ENCODE measurements at places on chromosomes 11 and 22. TPM values are rescaled to one million over a fixed set of nuclear protein-coding genes. Genes with fewer than 3 reads are reported as not detected.

Gene ADAMTS15
- polyA plus RNA-seq, result 55.6 TPM

Gene CALCB
- polyA plus RNA-seq, result 2.8 TPM

Gene MMP8
- not detected for polyA plus RNA-seq

Gene DEUP1
- 1.5 TPM for polyA plus RNA-seq

Gene ETS1
- polyA plus RNA-seq, result 75.5 TPM

Gene SNRPD3
- polyA plus RNA-seq, result 176 TPM

Gene OR5B21
- polyA plus RNA-seq, result not detected

DNA sequence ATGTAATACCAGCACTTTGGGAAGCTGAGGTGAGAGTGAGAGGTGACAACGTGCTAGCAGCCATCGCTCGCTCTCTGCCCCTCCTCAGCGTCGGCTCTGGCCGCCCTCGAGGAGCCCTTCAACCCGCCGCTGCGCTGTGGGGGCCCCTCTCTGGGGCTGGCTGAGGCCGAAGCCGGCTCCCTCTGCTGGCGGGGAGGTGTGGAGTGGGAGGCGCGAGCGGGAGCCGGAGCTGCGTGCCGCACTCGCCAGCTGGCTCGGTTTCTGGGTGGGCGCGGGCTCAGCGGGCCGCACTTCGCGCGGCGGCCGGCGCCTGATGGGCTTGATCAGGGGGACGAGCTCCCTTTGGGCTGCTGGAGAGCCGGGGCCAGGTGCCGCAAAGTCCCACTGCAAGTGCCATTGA lies 98.9 kb upstream of the UBASH3B start:
- no peak for DNase-seq

DNA sequence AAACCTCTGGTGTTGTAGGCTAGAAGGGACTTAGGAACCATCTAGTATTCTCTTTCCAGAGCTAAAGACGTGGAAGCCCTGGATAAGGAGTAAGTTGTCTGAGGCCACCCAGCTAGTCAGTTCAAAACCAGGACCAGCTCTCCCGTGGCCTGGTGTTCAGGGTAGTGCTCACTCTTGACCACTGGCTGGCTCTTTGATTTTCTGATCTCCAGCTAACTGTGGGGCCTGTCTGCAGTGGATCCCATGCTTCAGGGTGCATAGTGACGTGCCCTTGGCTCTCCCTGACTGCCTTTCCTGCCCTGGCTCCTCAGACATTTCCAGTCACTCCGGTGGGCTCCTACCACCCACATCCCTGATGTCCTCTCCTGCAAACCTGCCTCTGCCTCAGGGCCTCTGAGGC lies 1.3 kb downstream of the CLMP start:
- no peak for DNase-seq

- DNase-seq, result no peak
Observed at GRCh38 chr11:78138291-78138690, 1.1 kb downstream of the ALG8 start.

GRCh38 chr22:35099883-35100282 lies 33.9 kb downstream of the ISX start:
- no peak for DNase-seq

- DNase-seq, result no peak
Observed at GRCh38 chr11:6006846-6007245, at the start of gene OR56A4. OR56A4 (minus strand) TSS chr11:6006946; CDS start chr11:6002992, 3,954 bp downstream.

- DNase-seq, result no peak
Observed at GRCh38 chr11:18106688-18107087, 806 bp upstream of the SAAL1 start.

DNA sequence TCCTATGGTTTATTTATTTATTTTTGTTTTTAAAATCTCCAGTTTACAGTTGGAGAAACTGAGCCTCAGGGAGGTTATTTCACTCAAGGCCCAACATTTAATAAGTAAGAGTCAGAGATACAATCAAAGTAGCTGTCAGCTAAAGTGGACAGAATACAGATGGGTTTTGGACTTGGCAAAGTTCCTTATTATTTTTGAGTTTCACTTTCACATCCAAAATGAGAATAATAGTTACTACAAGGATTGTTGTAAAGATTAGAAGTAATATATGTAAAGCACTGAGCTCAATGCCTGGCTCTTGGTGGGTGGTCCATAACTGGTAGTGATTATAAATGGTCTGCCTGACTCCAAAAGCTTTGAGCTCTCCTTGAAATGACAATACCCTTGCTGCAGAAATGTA lies 87.5 kb upstream of the SESN3 start:
- no peak for DNase-seq

GRCh38 chr22:23192133-23192532 lies 11.8 kb downstream of the BCR start:
- no peak for DNase-seq

- DNase-seq, result no peak
Observed at GRCh38 chr22:49740242-49740641, 87.4 kb downstream of the BRD1 start.

GRCh38 chr11:119780222-119780953 lies 51.4 kb upstream of the NECTIN1 start:
- DNase-seq, result no peak

GRCh38 chr22:47130883-47131631 lies 368.6 kb downstream of the TBC1D22A start:
- DNase-seq, result no peak

DNA sequence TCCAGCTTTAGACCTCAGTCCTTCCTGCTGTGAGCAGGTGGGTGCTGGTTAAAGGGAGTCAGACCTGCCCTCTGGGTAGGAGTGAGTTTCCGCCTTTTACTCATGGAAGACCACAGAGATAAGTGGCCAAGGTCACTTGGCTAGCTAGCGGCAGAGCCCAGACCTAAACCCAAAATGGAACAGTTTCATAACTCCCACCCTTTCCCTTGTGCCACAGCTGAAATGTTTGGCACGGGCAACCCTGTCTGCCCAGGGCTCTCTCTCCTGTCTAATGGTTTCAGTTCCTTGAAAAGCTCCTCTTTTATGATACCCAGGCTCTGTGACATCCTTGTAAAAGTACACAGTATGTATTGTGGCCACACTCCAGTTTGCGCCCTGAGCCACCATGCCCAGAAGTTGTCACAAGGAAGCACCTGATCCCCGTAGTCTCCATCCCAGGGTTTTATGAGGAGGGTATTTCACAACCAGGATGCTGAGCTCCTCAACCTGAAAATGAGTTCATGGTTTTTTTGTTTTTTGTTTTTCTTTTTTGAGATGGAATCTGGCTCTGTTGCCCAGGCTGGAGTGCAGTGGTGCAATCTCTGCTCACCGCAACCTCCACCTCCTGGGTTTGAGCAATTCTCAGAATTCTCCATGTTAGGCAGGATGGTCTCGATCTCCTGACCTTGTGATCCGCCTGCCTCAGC lies 5.1 kb downstream of the MB start:
- no peak for DNase-seq

DNA sequence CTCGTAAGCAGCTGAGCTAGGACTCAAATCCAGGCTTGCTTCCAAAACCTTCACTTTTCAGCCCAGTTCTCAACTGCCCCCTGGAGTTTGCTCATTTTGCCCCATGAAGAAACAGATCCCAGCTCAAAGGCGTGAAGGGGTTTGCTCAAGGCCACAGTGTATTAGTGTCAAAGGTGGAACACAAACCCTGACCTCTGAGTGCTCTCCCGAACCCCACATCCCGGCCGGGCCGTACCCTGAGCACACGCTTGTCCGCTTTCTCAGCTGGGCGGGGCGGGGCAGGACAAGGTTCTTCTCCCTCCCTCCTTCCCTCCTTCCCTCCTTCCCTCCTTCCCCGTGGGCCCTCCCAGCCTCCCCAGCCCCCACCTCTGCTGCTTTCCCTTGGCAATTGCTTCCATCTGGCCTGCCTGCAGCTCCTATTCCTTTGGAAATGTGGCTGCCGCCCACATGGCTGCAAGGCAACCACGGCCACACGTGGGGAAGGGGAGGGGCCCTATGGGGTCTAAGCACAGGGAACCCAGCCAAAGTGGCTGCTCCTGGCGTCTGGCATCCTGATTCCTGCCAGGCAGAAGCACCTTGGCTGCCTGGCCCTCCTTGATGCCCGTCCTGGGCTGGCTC lies 4.1 kb downstream of the ST3GAL4 start:
- no peak for DNase-seq

- no peak for DNase-seq
Observed at GRCh38 chr11:109155291-109155690, 266.7 kb upstream of the C11orf87 start.

- no peak for DNase-seq
Observed at GRCh38 chr11:29627541-29627940, 389.3 kb downstream of the KCNA4 start.

DNA sequence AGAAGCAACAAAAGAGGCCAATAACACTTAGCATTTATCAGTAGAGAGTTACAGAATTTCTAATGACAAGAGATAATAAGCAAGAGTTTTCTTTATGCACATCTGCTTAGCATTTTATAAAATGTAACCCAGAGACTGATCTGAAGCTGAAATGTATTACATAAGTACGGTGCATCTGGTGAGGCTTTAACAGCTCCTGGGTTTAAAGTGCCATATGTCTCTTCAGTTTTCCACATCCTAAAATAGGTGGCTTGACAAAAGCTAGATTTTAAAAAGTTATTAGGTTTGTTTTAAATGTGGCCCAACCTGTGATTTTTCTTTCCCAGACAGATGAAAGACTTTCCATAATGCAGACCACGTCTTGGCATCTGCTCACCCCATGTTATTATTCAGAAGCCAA lies 620.7 kb upstream of the ARHGAP42 start:
- no peak for DNase-seq

- DNase-seq, result no peak
Observed at GRCh38 chr11:83566950-83567349, 280.8 kb upstream of the CCDC90B start.

GRCh38 chr11:35158701-35159510 lies 19.9 kb downstream of the CD44 start:
- no peak for DNase-seq

DNA sequence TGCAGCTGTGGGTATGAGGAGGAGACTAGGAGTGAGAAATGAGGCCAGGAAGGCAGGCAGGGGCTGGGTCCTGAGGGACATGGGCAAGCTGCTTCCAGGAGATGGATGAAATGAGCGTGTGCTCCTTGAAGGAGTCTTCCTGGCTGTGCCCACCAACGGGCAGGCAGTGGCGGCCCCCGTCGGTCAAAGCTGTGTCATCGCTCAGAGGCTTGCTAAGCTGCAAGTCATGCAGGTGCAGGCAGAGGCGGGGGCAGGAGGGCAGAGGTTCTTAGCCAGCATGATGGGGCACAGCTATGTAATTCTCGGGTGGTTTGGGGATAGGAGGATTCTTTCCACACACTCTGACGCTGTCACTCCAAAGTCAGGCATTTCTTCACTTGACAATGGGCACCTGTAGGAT lies 12.5 kb upstream of the PEX26 start:
- no peak for DNase-seq

DNA sequence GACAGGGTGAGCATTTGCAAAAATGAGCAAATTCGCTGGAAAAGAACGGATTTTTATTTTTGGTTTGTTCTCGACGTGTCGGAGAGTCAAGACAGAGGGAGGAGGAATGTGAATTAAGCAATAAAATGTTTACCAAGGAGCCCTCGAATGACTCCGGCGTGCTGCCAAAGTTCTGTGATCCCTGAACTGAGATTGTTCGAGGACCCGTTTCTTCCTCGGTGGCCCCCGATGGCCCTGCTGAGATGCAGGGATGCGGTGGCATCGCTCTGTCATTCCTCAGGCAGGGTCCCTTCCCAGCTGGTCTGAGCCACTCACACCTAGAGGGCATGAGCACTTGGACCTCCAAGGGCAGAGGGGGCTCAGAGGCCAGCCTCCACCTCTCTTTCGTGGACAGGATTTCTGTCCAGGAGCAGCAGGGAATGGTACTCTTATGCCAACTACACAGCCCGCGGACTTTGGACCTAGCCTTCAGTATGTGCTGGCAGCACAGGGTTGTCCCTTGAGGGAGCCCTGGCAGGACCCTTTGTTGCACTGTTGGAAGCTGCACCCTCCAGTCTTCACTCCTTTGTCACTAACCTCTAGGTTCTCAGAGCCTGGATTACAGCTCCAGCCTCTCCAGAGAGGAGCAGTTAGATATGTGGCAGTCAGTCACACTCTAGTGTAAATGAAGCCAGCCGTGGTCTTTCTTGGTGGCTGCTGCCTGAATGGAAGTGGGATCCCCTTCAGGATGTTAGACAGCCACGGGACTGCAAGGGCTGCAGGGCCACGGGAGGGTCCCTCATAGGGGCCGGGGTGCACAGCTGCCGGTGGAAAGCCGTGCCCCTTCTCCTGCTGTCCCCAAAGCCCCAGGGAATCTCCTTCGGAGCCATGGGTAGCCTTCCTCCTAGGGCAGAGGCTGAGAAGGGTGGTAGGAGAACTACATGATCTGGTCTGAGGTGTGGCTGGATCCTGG lies 109.4 kb upstream of the ANO1 start:
- no peak for DNase-seq

- no peak for DNase-seq
Observed at GRCh38 chr11:121237686-121238658, 54.6 kb upstream of the SC5D start.

DNA sequence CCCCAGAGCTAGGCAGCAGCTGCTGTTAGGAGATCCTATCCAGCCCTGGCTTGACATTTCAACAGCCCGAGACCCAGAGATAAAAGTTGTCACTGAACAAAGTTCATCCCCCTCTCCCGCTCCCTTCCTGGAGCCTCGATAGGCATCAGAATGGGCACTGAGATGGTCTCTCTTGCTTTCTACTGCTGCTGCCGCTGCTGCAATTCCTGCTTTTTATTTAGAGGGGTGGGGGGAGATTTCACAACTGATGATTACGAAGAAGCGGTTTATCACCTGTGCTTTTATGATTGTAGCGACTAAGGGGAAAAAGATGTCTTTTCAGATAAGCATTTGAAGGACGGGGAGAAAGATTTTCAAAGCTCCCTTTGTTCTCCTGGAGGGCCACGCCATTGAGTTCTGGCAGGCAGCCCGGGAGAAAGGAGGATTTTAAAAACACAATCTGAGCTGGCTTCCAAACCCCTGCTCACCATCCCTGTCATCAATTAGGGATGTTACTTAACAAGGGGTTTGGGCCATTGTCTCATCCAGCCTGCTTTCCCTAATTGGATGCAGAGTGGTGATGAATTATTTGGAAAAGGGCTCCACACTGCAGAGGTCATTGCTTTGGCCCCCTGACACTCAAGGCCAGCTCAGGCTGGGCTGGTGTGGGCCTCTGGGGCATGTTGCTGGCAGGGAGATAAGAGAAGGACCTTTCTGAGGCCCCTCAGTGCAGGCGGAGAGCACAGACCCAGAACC lies 344.7 kb downstream of the BUD13 start:
- DNase-seq, result no peak

GRCh38 chr11:132646890-132647289 lies 885.4 kb downstream of the OPCML start:
- DNase-seq, result no peak

DNA sequence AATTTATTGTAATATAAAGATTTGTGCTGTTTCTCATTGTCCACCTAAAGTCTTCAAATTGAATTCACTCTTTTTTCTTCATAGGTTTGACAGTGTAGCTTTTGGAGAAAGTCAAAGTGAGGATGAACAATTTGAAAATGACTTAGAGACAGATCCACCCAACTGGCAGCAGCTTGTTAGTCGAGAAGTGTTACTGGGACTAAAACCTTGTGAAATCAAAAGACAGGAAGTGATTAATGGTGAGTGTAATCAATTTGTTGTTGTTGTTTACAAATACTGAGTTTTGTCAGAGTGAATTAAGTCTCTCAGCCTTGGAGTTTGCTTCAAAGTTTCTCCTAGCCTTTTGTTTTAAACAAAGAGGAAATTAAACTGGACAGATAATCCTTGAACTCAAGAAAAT lies 53.6 kb upstream of the GRIK4 start:
- DNase-seq, result no peak

All from left renal pelvis (tissue), 4 donors.